ENCODE measurements at places on chromosomes 7 and 10.

- no peak for DNase-seq
Observed at GRCh38 chr7:16051561-16052255, 365.2 kb upstream of the MEOX2 start.

GRCh38 chr7:36391436-36392198, 2.0 kb downstream of the ANLN start:
- DNase-seq = no peak

DNA sequence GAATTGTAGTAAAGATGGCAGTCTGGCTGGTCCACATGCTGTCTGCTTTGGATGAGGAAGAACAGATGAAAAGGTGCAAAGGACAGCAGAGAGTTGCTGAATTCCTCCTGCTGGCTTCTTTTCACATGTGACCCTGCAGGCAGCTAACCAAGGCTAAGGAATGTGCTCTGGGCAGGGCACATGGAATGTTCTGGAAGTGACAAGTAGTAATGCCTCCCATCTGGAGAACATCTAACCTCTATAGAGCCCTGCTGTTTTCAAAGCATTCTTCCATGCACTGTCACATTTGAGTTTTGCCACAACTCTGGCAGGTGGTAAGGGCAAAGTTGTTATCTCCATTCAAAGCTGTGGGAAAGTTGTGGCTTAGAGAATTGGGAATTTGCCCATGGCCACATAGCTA, 208.8 kb downstream of the STK31 start:
- DNase-seq = no peak

- DNase-seq = peak; percentile 24
Observed at GRCh38 chr7:123682690-123683089, 27.0 kb downstream of the LMOD2 start.

- no peak for DNase-seq
Observed at GRCh38 chr7:80136261-80137055, 1.8 kb downstream of the GNAI1 start.

GRCh38 chr7:128108129-128108528, 76.9 kb upstream of the LRRC4 start:
- no peak for DNase-seq

- DNase-seq = no peak
Observed at GRCh38 chr7:30988351-30989005, 24.7 kb downstream of the GHRHR start.

DNA sequence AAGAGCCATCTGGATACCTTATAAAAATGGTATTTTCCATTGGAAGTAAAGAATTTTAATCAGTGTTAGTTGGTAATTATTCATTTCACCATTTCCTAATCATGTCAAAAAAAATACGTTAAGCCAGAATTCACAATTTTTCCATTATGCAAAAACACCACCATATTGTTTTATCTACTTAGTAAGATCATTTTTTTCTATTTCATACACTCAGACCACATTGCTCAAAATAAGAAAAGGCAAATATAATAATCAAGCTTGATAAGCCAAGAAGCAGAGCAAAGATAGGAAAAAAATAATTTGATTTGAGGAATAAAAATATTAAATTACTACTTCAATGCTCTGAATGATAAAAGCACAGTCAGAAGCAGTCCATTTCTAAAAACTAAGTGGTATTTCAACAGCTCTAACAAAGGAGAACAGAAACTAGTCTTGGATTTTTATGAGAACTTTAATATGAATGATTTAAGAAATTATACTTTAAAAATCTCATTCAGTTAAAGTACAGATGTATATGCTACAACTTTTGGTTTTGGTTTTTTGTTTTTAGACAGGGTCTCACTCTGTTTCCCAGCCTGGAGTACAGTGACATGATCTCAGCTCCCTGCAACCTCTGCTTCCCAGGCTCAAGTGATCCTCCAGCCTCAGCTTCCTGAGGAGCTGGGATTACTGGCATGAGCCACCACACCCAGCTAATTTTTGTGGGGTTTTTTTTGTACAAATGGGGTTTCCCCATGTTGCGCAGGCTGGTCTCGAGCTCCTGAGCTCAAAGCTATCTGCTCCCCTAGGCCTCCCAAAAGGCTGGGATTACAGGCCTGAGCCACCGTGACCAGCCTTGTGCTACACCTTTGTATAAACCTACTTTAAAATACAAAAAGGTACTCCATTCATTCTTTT, 46.6 kb downstream of the LRRN3 start:
- no peak for DNase-seq

DNA sequence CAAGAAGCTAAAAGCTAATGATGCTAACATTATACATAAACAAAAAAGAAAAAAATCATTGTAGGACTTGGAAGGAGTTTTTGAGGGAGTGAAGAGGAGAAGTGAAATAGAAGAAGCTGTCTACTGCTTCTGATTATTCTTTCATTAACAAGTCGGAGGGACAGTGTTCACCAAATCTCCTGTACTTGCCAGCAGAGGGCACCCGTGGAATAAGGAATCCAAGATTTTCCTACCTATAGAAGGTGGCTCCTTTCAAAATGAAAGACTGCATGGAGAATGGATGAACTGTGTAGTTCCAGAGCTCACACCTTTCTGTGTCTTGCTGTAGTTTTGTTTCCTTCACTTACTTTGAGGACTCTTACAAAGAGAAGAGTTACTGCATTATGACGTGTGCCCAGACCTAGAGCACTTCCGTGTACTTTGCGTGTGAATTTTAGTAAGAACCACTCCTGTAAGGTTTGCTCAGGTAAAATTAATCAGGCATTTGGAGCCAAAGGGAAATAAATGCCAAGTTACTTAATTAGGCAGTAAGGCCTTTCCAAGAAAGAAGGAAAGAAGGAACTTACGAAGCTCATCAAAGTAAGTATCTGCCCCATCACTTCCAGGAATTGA, 145.1 kb downstream of the SEMA3D start:
- DNase-seq = peak; percentile 9

DNA sequence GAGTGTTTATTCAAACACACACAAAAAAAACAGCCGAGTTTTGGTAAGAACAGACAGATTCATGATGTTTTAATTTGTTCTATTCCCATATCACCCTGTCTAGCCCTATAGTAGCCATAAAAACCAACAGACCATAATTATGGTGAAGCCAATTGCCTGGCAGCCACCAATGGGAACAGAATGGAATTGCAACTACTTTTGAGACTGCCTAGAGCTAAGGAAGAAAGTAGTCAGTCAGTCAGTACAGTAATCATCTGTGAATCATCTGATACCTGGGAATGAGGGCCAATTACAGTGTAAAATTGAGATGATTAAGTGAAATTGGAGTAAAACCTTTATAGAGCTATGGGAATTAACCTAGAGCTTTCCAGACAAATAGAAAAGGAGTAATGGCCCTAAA, 952.7 kb upstream of the KCND2 start:
- DNase-seq = no peak

DNA sequence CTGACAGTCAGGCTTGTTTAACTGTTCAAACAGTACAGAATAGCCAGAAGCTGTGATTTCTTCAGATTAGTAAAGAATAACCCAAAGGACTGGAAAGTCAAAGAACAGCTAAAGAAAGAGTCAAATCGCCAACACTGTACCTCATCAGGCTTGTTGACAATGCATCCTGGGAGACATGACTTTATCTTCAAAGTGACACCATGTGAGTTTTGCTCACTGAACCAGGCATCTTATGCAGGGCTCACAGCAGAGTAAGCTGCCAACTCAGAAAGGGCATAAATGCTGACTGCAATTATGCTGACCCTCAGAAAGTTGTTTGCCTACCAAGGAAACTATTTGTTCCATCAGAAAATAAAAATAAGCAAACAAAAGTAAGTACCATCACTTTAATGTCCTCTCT, 96.4 kb downstream of the MAGI2 start:
- no peak for DNase-seq

DNA sequence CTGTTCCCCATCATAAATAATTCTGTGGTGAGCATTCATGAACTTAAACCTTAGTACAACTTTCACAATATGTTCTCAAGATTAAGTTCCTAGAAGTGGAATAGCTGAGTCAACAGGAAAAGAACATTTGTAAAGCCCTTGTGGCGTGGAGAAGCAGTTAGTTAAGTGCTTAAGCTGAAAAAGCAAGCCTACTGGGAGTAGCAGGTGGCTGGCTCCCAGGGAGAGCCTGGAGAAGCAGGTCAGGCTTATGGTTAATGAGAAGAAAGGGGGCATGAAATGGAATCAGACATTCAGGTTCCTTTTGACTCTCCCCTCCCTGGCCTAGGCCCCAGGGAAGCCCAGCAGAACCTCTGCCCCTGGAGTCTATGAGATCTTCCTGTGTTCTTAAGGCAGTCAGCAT, 35.3 kb downstream of the VSTM4 start:
- DNase-seq = peak; percentile 13

DNA sequence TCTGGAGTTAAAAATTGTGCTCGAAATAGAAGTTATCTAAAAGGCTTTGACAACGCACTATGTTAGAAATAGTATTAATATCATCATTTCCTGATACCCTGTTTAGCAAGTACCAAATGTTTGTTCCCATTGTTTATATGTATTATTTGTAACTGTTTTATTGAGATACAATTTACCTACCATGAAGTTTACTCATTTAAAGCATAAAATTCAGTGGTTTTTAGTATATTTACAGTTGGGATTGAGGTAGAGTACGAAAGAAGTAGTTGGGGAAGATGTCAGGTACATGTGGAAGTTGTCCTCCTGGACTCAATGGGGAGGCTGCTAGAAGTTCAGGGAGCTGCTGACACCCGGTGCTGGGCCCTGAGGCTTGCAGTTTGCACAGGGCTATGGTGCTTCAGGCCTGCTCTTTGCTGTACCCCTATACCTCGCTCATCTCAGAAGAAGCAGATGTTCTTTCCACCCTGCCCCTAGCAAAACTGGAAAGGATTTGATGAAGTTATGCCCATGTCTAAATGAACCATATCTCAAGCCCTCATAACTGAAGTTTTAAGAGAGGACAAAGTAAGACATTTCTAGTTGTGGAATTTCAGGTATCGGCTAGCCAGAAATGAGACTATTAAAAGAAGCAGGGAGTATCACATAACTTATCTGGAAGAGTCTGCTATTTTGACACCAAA, 25.2 kb upstream of the WNT16 start:
- no peak for DNase-seq

DNA sequence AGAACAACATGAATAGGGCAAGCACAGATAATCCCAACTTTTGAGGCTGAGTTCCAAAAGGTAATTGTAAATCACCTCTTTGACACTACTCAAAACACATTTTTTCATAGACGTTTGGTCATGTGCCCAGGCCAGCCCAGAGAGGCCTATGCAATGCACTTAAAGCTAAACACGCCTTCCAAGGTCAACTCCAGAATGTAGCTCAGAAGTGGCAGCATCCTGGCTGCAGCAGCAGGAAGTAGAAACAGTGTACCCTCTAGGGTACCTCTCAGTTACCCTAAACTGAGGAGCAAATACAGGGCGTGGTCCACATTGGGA, 58.7 kb downstream of the OSBPL3 start:
- no peak for DNase-seq

DNA sequence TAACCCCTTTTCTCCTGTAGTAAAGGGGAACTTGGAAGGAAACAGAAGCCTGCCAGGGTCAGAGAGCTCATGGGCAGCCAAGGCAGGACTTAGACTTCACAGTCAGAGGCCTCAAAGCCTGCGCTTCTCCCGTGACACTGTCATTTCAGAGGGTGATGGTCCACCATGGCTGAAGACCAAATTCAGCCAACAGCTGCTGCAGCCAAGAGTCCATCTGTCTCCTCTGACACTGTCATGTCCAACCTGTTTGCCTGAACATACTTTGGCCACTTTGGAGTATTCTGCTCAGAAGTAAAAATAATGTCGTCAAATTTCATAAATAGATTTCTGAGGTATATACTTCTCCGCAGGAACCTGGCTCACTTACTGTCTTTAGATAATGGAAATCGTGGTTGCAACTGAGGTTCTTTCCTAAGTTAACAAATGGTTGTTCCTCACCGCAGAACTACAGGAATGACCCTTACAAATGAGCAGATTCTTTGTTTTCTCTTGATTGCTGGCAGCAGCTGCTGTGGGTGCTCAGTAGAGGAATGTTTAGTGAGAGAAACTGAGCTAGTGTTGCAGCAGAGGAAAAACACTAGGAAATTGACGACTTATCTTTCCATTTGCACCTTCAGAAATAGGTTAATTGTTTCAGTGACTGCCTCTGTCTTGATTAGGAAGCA, 626.5 kb downstream of the SDK1 start:
- DNase-seq = no peak

DNA sequence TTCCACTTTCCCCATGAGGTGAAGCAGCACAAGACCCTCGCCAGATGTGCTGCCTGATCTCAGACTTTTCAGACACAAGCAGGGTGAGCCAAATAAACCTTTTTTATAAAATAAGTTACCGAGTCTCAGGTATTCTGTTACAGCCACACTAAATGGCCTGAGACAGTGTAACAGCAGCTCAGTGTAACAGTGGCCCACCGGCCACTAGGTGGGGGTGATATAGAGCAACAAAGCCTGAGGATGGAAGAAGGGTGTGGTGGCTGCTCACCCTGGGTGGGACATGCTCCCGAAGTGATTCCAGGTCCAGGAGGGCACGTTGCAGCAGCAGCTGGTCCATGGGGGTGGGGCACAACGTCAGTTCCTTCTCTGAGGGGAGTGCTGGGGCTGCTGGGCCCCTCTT, 44.6 kb downstream of the BMS1 start:
- DNase-seq = no peak

GRCh38 chr7:12130609-12131008, 80.5 kb upstream of the TMEM106B start:
- no peak for DNase-seq

DNA sequence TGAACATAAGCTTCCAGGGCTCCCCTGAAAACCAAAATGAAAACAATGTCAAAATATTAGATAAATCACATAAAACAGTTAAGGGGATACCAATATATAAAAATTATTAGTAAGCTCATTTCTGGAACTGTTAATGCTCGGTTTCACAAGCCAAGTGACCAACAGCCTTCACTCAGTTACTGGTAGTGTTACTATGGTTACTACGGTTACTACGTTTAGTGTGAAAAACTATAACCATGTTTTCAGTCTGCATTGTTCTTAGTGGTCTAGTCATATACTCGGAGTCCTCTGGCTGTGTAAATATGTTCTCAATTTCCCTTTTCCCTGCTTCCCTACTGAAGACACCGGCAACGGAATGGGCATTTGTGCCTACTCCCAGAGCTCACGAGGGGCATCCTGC, 34.8 kb downstream of the HBP1 start:
- DNase-seq = no peak

DNA sequence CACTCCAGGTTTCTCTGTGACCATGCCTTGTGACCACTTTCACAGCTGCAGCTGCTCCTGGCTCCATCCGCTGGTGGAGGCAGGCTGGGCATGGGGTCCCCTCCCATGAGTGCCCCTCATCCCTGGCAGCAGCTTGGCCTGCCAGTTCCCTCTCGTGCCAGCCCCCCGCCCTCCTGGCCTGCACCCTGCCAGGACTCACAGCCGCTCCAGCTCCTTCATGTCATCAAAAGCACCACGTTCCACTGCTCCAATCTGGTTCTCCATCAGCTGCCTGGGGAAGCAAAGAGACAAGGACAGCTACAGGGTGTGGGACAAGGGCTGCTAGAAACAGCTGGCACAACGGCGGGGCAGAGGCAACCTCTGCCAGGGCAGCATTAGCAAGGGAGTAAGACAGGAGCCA, 22.6 kb downstream of the SLIT1 start:
- no peak for DNase-seq

Data from GDM1 (cell line).